ENCODE measurements at places on chromosomes 16 and 17. TPM values are rescaled to one million over a fixed set of nuclear protein-coding genes. Genes with fewer than 3 reads are reported as not detected.

CLDN9 gene
- 0.42 TPM for total RNA-seq

DNA sequence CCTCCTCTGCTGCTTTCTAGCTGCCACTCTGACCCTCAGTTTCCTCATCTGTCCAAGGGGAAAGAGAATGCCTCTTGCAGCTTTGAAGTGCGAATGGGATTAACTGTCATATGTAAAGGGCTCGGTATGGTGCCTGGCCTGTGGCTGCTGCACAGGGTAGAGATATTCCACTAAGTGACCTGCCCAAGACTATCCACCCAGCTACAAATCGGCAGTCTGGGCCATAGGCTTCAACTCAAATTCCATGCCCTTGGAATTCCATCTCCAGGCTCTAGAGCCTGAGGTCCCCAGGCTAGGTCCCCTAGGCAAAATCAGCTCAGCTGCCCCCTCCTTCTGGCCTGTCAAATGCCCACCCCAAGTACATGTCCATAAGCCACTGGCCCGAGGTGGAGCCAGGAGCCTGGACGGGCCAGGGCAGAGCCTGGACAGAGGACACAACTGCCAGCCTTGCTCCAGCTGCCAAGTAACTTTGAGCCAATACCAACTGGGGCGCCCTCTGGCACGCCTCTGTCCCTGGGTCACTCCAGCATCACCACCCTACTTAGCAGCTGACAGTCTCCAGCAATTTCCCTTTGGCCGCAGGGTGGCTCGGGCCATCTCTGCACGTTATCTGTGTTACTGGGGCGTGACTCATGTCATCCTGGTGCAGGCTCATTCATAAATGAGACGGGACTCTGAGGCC, 57.2 kb downstream of the SDK2 start:
- no peak for DNase-seq

GRCh38 chr16:50696575-50697420, 3.4 kb downstream of the NOD2 start:
- peak; percentile 84 for DNase-seq

CNGB1 gene
- total RNA-seq: 1.5 TPM

DNA sequence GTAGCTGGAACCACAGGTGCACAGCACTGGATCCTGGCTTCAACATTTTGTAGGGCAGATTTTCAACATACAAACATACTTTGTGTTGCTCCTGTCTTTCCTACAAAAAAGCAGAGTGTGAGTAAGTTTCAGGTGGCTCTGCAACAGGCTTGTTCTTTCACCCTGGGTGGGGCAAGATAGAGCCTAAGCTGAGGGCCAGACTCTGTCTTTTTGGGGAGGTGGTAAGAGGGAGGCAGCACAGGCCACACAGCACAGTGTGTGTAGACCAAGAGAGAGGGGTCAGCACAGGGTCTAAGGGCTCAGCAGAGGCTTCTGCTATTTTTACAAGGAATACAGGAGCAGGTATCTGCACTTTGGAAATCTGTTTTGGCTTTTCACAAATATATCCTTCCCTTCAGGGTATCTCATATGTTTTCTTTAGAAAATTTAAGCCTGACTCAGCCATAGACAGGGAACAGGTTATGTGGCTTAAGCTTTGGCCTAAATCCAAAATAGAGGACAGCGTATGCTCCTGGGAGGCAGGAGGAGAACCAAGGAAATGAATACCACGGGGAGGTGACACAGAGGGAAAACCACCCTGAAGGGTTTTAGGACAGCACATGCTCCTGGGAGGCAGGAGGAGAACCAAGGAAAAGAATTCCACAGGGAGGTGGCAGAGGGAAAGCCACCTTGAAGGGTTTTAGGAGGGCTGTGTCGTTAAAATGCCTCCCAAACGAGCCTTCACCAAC, 21.6 kb downstream of the EMC8 start:
- no peak for DNase-seq

GRCh38 chr16:342455-343213, 9.9 kb downstream of the AXIN1 start:
- DNase-seq: no peak

GRCh38 chr17:73256220-73256619, 5.5 kb downstream of the CPSF4L start:
- no peak for DNase-seq
